ENCODE measurements at places on chromosomes 1 and 21.

GRCh38 chr1:116168277-116169032, 57.3 kb downstream of the MAB21L3 start:
- DNase-seq, result peak; percentile 77

- no peak for DNase-seq
Measured at GRCh38 chr21:45774291-45774690, 130.8 kb downstream of the PCBP3 start.

DNA sequence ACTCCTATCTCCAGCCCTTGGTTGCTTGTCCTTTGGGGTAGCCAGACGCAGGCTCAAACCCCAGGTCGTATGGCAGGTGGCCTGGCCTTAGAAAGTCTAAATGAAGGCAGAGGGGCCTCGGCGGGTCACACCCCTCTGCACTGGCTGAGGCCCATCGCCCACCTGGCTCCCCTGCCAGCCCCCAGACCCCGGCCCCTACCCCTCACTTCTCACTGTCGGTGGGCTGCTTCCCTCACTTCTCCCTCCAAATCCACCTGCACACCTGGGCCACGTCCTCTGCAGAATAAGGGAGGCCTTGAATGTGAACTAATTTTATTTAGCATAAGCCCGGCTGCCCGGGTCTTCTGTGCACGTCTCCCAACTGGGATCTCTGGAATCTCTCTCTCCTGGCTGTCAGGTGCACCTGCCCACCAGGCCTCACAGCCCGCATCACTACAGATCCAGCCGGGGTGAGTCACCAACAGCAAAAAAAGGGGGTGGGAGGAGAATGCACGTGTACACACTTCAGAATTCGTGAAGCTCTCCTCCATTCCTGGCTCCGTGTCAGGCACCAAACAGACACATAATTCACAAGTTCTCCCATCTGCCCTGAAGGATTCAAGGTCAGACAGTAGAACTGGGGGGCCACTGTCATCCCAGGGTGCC, 107.5 kb upstream of the SIM2 start:
- DNase-seq, result no peak

GRCh38 chr1:20346433-20346832, 55.8 kb downstream of the VWA5B1 start:
- no peak for DNase-seq

DNA sequence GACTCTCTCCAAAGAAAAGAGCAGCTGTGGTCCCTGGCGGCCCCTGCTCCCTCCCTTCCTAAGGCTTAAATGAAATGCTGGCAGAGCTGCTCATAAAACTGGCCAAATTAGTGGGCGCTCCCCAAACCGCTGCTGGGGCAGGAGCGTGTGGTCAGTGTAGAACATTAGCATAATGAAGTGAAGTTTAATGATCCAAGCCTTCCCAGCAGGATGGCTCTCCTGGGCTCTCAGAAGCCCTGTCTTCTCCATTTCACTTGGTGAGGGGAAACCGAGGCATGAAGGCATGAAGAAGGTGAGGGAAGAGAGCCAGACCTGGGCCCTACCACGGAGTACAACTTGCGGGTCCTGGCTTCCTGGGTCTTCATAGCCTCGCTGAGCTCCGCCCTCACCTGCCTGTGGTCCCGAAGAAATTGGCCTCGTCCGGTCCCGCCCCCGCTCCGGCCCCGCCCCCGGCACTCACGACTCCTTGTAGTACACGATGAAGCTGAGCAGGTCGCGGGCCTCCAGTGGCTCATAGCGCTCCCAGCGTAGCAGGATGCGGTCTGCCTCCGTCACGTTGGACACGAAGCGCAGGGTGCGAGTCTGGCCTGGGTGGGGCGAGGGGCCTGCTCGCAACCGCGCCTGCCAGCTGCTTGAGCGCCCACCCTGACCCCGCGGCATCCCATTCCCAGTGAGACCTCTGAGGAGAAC, 10.3 kb downstream of the INSRR start:
- DNase-seq, result no peak

DNA sequence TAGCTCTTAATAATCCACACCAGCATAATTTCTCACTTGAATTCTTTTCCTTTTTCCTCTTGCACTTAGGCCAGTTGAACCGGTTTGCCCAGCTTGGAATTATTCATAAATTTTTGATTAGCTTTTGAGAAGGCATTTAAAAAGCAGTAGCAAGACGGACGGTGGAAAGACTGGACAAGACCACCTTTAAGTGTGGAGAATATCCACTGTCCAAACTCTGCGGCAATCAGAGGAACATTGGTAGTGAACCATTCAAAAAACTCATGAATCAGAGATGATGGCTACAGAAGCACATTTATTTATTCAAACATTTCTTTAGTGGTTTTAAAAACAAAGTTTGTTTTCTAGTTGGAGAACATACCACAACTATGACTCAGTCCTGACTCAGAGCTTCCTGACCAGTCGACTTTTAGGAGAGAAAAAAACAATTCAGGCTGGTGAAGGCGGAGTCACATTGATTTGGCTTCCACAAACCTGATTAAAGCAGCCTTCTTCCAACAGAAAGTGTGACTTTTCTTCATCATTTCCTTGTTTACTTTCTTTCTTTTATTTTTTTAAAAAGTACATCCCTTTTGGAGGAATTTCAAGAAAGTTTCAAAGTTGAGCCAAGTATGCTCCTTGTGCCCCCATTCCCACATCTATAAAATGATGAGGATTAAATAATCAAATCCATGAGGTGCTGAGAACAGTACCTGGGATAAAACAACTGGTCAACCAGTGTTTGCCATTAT, 128.8 kb downstream of the ADSS2 start:
- DNase-seq, result peak; percentile 81

- DNase-seq, result no peak
Measured at GRCh38 chr1:111253876-111254275, 26.4 kb downstream of the CHI3L2 start.

DNA sequence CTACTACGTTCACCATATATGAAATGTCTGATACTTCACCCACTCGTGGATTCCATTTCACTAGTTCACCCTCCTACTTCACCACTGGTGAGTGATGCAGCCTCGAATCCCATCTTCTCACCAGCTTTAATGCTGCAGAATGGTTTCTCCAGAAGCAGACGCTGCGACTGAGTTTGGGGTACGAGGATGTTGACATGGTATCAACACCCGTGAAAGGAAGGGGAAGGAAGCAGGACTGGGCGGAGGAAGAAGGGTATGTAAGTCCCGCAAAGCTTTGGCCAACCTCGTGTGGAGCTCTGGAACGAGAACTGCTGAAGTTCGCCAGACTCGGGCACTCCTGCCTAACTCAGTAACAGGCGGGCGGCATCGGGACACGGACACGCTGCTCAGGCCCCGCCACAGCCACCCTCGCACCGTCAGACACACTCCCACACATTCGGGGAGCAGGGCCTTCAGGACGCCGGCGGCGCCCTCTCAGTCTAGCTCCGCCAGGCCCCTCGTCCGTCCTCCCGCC, 833 bp upstream of the DIP2A start:
- DNase-seq, result peak; percentile 21

DNA sequence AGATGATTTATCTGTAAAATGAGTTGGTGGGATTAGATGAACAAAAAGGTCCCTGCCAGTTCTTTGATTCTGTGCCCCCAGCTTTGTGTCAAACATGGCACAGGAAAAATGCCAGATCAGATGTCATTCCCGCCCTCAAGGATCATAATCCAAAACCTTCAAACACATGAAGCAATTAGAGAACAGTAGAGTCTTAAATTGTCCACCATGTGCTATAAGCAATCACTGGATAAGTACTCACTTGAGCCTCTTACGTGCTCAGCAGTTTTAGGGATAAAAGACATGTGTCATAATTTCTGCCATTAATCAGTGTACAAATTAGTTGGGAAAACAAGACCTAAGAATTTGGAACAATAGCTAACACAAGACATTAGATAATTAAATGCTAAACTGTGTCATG, 15.4 kb upstream of the KIAA0040 start:
- DNase-seq, result no peak

DNA sequence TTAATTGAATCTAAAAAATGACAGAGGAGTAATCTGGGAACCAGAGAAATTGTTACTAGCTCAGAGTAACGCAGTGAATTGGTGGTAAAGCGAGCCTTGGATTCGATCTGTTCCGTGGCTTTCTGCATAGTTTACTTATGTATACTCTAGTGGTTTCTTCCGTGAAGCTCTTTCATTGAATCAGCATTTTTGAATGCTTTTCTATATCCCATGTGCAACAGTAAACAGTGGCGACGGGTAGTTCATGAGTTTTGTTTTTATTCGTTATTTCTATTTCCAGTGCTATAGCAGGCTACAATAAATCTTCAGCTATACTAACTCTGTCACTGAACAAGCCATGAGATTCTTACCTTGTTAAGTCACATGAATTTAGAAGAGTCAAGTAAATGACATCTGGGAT, 14.5 kb upstream of the MAP3K7CL start:
- DNase-seq, result no peak

DNA sequence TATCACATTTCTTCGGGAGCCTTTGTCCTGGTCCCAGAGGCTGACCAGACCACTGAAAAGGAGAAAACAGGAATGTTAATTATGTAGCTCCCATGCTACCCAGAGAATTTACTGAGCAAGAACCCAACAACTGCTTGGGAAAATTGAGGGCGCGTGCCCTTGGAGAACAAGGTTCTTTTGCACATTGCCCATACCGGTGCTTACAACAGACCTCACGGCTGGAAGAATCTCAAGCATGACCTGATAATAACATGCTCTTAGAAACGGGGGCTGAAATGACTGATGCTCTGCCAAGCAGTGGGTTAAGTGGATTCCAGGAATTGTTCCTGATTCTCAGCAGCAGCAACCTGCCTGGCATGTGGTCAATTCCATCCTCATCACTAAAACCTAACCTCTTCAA, 49.3 kb upstream of the AJAP1 start:
- no peak for DNase-seq

GRCh38 chr1:233355841-233356704, 28.5 kb downstream of the MAP3K21 start:
- no peak for DNase-seq

GRCh38 chr1:94922761-94923331, 4.1 kb downstream of the CNN3 start:
- no peak for DNase-seq

- no peak for DNase-seq
Measured at GRCh38 chr1:78370779-78371482, 119.8 kb upstream of the PTGFR start.

Measured in Calu3 (cell line).